SW 1271 (cell line): ENCODE measurements at places on chromosomes 2 and 18.

- no peak for DNase-seq
These were observed 13.3 kb downstream of the PRKCE start for GRCh38 chr2:45664635-45665261.

- DNase-seq: peak; percentile 13
These were observed at the start of gene EFHD1 for GRCh38 chr2:232633413-232634205. EFHD1 (plus strand) TSS chr2:232633604; CDS start chr2:232633705, 101 bp downstream.

- no peak for DNase-seq
These were observed at the start of gene MTA3 for GRCh38 chr2:42568401-42569115. MTA3 (plus strand) TSS chr2:42568632; CDS start chr2:42568746, 114 bp downstream.

DNA sequence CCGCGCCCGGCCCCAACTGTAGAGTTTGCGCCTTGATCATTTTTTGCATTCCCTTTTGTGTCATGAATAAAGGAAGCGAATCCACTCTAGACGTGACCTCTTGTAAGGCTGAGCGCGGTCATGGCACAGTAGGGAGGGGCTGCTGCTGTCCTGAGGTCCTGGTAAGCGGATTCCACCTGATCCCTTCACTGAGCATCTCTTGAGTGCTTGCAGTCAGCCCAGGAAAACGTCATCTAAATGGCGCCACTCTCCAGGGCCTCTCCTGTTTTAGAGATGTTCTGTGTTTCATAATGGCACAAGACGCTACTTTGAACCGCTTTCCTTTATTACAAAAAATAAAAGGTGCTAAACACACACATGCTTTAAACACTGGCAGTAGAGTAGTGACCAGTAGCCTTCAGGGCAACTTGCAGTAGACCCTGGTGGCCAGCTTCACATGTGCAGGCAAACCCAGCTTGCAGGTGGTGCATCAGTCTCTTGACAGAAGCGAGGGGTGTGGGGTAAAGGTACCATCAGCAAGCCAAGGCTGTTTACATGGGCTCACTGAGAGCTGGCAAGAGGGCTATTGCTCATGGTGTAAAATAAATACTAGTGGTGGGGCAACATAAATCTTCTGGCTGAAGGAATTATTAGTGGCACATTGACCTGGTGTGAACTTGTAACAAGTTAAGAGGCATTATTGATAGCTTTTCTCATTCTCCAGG is 43.0 kb upstream of the ACKR3 start:
- no peak for DNase-seq

DNA sequence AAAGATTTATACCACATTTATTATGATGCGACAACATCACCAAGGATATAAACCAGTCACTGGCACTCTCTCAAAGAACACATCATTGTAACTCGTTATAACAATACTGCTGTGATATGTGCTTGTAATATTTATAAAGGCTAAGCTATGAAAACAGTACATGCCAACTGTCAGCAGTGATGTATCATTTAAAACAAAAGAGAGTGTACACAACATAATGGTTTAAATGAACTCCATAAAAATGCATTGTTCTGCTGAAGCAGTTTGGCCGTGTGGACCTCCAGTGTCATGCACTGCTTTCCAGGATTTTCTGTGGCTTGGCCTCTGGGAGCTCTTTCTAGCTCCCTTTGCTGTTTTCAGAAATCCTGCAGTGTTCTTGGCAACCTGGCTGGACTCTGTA is 215.6 kb downstream of the MTX2 start:
- DNase-seq: no peak

GRCh38 chr2:100383306-100383705 is 34.2 kb downstream of the CHST10 start:
- DNase-seq: no peak

- DNase-seq: peak; percentile 75
These were observed 48.7 kb downstream of the CRIM1 start for GRCh38 chr2:36404318-36404717.

GRCh38 chr2:45728458-45728942 is 77.0 kb downstream of the PRKCE start:
- no peak for DNase-seq
